ENCODE measurements at places on chromosomes 11 and 22. TPM values are rescaled to one million over a fixed set of nuclear protein-coding genes. Genes with fewer than 3 reads are reported as not detected.
A peak's percentile ranks its signal among the peaks of the same experiment; 100 is the strongest.

The EHF gene
- total RNA-seq = 0.12 TPM

The SMIM35 gene
- total RNA-seq = not detected

DNA sequence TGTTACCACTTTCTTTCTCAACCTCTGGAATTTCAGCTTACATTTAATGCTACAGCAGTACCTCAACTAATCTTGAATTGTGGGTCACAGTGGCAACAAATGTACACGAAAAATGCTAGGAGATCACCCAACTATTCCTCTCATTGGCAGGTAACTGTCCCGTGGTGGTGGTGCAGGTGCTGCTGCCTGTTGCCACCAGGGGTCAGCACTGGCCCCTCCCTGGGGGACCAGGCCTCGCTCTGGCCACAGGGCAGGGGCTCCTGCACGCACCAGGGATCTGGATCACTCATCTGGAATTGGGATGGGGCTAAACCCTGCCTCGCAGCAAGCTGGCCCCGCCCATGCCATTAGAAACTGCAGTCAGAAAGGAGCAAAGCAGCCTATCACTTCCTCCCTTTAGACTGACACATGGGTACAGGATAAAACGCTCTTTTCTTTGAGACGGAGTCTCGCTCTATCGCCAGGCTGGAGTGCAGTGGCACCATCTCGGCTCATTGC, 6.9 kb upstream of the POLDIP3 start:
- no peaks in the 10 kb centered on the region for H3K4me1 ChIP-seq
- no peaks in the 10 kb centered on the region for H3K36me3 ChIP-seq
- H3K27me3 ChIP-seq = no peaks in the 10 kb centered on the region
- H3K27ac ChIP-seq = no peak overlapping the region
- no peak overlapping the region for H3K4me3 ChIP-seq

DNA sequence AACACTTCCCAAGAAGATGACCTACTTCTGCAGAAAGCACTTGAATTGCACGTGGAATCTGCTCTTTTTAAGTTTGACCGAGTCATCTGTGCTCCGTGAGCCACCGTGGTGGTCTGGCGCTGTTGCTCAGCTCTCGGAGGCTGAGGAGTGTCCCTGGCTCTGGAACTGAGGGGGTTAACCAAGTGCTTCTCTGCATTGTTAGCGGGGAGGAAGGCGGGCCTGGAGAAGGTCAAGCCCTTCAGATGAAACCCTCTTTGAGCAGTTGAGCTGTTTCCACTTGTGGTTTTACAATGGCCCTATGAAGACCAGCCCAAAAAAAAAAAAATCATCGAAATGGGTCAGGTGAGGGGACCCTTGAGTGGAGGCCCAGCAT, 286.4 kb downstream of the NTM start:
- H3K27me3 ChIP-seq = no peaks in the 10 kb centered on the region
- no peak overlapping the region for H3K27ac ChIP-seq
- H3K36me3 ChIP-seq = no peaks in the 10 kb centered on the region

DNA sequence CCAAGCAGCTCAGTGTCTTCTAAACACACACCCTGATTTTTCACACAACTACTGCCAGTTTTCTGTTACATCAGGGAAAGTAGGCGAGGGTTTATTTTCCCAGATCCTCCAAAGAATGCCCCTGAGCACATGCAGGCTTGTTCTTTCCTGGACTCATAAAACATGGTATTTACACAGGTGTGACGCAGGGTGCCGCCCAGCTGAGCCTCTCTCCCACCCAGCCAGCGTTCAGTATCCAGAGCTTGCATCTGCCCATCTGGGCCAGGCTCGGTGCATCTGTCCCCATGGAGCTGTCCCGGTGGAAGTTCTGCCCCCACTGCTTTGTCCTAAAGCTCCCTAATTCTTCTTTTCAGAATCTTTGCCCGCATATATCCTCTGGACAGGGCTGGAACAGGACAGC, 44.8 kb upstream of the ISX start:
- no peak overlapping the region for H3K27ac ChIP-seq
- H3K36me3 ChIP-seq = no peaks in the 10 kb centered on the region
- peaks cover 3% of the 10 kb centered on the region for H3K27me3 ChIP-seq

GRCh38 chr11:65429724-65430405, 7.3 kb downstream of the NEAT1 start:
- no peaks in the 10 kb centered on the region for H3K27me3 ChIP-seq
- H3K36me3 ChIP-seq = no peaks in the 10 kb centered on the region
- H3K27ac ChIP-seq = no peak overlapping the region
- no peak for DNase-seq

DNA sequence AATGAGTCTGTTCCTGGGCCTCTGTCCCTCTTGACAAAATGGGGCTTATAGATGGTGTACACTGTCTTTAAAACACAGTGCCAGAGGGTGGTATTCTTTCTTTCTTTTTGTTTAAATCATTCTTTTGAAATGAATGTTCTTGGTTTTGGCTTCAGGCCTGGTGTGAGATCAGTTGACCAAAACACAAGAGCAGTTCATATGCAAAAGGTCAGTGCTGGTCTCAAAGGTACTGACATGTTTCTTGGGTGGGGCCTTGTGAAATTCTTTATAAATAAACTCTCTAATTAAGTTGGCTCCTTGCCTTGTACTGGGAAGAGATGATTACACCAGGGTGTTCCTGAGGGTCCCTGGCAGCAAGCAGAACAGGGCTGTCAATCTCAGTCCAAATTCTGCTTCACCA, 110.0 kb downstream of the FBXO7 start:
- DNase-seq = no peak
- H3K27me3 ChIP-seq = no peaks in the 10 kb centered on the region
- H3K27ac ChIP-seq = no peak overlapping the region
- no peaks in the 10 kb centered on the region for H3K4me1 ChIP-seq

GRCh38 chr11:70486731-70487130, 88.4 kb downstream of the CTTN start:
- H3K4me1 ChIP-seq = no peaks in the 10 kb centered on the region
- no peaks in the 10 kb centered on the region for H3K27me3 ChIP-seq
- no peaks in the 10 kb centered on the region for H3K36me3 ChIP-seq
- no peak for DNase-seq
- no peak overlapping the region for H3K27ac ChIP-seq
- H3K4me3 ChIP-seq = no peak overlapping the region

The BACE1 gene
- total RNA-seq = 8.2 TPM

- H3K36me3 ChIP-seq = no peaks in the 10 kb centered on the region
- no peak for DNase-seq
- H3K4me3 ChIP-seq = no peak overlapping the region
- no peaks in the 10 kb centered on the region for H3K27me3 ChIP-seq
- H3K4me1 ChIP-seq = peaks cover 21% of the 10 kb centered on the region
These were observed 276.9 kb downstream of the FAM76B start for GRCh38 chr11:95512682-95513081.

The TMEM121B gene
- 5.0 TPM for total RNA-seq

GRCh38 chr22:33851240-33851639, 69.0 kb downstream of the LARGE1 start:
- no peak for DNase-seq
- H3K4me3 ChIP-seq = no peak overlapping the region
- no peaks in the 10 kb centered on the region for H3K27me3 ChIP-seq
- no peak overlapping the region for H3K27ac ChIP-seq
- H3K36me3 ChIP-seq = no peaks in the 10 kb centered on the region

DNA sequence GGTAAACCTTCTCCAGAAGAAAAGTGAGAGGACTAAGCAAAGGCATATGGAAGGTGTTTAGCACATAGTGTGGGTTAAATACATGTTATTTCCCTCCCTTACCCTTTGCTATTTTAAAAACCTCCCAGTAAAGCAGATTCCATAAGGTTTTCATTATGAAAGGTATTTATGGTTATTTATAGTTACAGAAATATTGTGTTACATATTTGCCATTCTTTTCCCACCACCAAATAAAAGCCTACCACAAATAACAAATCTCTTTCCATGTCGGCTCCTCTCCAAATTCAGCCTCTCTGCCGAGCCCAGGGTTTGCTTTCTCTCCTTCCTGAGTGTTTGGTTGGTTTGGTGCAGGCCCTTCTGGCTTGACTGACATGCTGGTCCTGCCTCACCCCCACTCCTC, 64.4 kb downstream of the INSC start:
- no peaks in the 10 kb centered on the region for H3K27me3 ChIP-seq
- no peak for DNase-seq
- H3K4me3 ChIP-seq = no peak overlapping the region
- H3K36me3 ChIP-seq = no peaks in the 10 kb centered on the region

- H3K27me3 ChIP-seq = no peaks in the 10 kb centered on the region
- DNase-seq = no peak
- no peak overlapping the region for H3K4me3 ChIP-seq
- H3K27ac ChIP-seq = no peak overlapping the region
These were observed 398.8 kb upstream of the FAT3 start for GRCh38 chr11:91825777-91826176.

- H3K4me1 ChIP-seq = no peaks in the 10 kb centered on the region
- no peak overlapping the region for H3K4me3 ChIP-seq
- DNase-seq = no peak
- no peak overlapping the region for H3K27ac ChIP-seq
- H3K27me3 ChIP-seq = no peaks in the 10 kb centered on the region
These were observed 21.6 kb downstream of the OR51E1 start for GRCh38 chr11:4665424-4665823.

The OR4C46 gene
- not detected for total RNA-seq

- H3K36me3 ChIP-seq = no peaks in the 10 kb centered on the region
- peaks cover 11% of the 10 kb centered on the region for H3K4me1 ChIP-seq
- DNase-seq = peak; percentile 84
- no peak within 1 kb of the TSS for H3K27ac ChIP-seq
- H3K4me3 ChIP-seq = peak within 1 kb of the TSS; percentile 49
- peaks cover 5% of the 10 kb centered on the region for H3K27me3 ChIP-seq
These were observed at the start of gene RIN1 for GRCh38 chr11:66336234-66337102. Gene RIN1 (minus strand): TSS chr11:66336434. CDS start chr11:66336402, 32 bp downstream.

DNA sequence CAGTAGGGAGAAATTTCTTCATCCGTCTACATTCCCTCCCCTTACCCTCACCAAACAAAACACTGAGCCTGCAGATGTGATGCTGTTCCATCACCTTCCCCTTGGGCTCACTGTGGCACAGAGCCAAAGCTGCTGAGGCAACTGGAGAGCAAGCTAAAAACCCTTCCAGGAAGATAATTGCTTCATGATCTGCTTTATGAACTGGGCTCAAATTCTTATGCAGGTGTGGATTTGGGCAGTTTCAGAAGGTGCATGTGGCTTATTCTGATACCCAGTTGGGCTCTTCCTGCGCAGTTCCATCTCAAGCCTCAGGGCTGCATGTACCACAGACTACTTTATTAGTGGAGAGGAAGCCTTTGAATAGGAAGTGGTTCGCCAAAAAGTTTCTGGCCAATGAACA, 58.3 kb downstream of the AAMDC start:
- H3K4me3 ChIP-seq = no peak overlapping the region
- no peak overlapping the region for H3K27ac ChIP-seq
- no peaks in the 10 kb centered on the region for H3K4me1 ChIP-seq
- no peaks in the 10 kb centered on the region for H3K36me3 ChIP-seq
- H3K27me3 ChIP-seq = no peaks in the 10 kb centered on the region

The KLHL35 gene
- total RNA-seq = 1.5 TPM

DNA sequence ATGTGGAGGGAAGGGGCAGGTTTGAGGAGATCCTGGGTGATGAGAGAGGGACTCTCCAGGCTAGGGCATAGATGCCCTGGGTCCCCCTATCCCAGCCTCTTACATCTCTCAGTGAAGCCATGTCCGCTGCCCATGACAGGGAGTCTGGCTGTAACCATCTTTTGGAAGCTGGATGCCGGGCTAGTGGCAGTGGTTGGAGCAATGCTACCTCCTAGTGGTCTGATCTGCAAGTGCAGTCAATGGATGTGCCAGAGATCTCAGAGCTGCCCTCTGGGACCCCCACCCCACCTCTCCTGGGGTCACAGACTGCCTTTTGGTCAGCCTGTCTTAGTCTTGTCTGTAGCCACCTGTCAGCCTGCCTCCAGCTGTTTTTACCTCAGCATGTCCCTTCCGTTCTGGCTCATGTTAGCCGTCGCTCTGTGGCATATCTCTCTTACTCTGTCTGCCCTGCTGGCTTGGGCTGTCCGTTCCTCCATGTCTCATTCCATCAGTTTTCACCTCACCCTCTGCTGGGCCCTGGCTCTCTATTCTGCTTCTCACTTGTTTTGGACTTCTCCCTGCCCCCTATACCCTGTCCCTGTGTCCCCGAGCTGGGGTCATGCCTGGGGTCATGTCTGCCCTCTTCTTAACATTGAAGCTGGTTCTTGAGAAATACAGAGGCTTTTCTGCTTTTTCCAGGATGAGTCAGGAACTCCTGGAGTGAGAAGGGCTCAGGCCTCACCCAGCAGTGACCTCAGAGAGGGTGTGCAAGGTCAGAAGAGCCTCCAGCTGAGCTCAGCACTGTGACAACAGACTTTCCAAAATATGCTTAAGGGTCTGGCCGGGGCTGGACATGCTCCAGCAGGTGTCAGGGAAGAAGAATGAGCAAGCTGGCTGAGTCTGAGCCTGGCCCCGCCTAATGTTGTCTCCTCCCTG, 52.0 kb upstream of the THY1 start:
- H3K27ac ChIP-seq = no peak overlapping the region
- H3K36me3 ChIP-seq = no peaks in the 10 kb centered on the region
- H3K4me1 ChIP-seq = peaks cover 6% of the 10 kb centered on the region
- no peak overlapping the region for H3K4me3 ChIP-seq
- H3K27me3 ChIP-seq = peaks cover 6% of the 10 kb centered on the region
- DNase-seq = peak; percentile 86

DNA sequence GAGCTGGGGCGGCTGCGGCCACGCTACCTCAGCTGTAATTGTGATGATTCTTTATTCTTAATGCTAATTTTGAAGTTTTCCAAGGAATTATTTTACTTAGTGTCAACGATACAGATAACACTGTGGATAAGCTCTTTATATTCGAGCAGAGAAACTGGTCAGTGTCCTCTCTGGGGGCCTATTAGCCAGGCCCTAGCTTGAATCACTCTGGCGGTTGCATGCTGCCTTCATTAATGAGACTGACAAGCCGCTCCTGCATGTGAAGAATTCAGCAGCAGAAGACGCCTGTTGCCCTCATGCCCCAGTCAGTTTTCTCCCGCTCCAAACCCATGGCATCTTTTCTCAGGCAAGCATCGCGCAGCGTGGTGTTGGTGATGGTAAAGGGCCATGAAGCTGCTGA, 851.7 kb downstream of the OPCML start:
- DNase-seq = no peak
- no peaks in the 10 kb centered on the region for H3K4me1 ChIP-seq
- H3K4me3 ChIP-seq = no peak overlapping the region
- no peaks in the 10 kb centered on the region for H3K36me3 ChIP-seq

- peak; percentile 69 for DNase-seq
- H3K27ac ChIP-seq = no peak overlapping the region
- no peaks in the 10 kb centered on the region for H3K27me3 ChIP-seq
- no peaks in the 10 kb centered on the region for H3K4me1 ChIP-seq
- no peaks in the 10 kb centered on the region for H3K36me3 ChIP-seq
These were observed 60.2 kb downstream of the BRD1 start for GRCh38 chr22:49767355-49768062.

- H3K4me1 ChIP-seq = no peaks in the 10 kb centered on the region
- no peak within 1 kb of the TSS for H3K27ac ChIP-seq
- peaks cover 4% of the 10 kb centered on the region for H3K36me3 ChIP-seq
- H3K27me3 ChIP-seq = peaks cover 3% of the 10 kb centered on the region
- peak within 1 kb of the TSS; percentile 35 for H3K4me3 ChIP-seq
These were observed at the start of gene FOXRED2 for GRCh38 chr22:36506637-36507517. Gene FOXRED2 (minus strand): TSS chr22:36507040. CDS start chr22:36506422, 618 bp downstream.

GRCh38 chr11:2555891-2556290, 111.1 kb downstream of the KCNQ1 start:
- peaks cover 33% of the 10 kb centered on the region for H3K27me3 ChIP-seq
- no peak overlapping the region for H3K27ac ChIP-seq
- no peak for DNase-seq
- H3K36me3 ChIP-seq = no peaks in the 10 kb centered on the region

Data from neural progenitor cell (in vitro differentiated cells).